Calu3 (cell line): ENCODE measurements at places on chromosomes 4 and X.
A peak's percentile ranks its signal among the peaks of the same experiment; 100 is the strongest.

- no peaks in the 10 kb centered on the region for H3K27me3 ChIP-seq
- no peaks in the 10 kb centered on the region for H3K36me3 ChIP-seq
- DNase-seq, result no peak
- no peak overlapping the region for H3K4me3 ChIP-seq
- H3K4me1 ChIP-seq, result no peaks in the 10 kb centered on the region
Measured at GRCh38 chr4:174485025-174485424, 37.3 kb downstream of the HPGD start.

GRCh38 chr4:190014771-190015537 is 12.1 kb downstream of the FRG2 start:
- no peaks in the 10 kb centered on the region for H3K27me3 ChIP-seq
- no peak overlapping the region for H3K4me3 ChIP-seq
- no peak overlapping the region for H3K27ac ChIP-seq
- no peaks in the 10 kb centered on the region for H3K36me3 ChIP-seq
- DNase-seq, result no peak

DNA sequence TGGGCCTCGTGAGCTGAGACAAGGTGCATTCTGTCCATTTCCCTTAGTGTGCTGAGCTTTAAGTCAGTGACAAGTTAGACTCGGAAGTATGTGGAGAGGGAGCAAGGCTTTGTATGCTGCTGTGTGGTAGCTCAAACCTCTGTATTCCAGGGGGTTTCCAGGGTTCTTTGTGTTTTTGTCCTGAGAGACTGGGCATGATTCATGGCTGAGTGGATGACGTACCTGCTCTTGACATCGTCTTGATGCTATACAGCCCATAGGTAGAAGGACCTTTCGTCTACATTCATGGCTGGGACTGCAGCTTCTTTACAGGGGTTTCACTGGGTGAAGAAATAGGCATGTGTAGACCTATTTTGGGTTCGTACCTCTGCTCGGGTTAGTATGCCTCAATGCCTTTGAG is 162.7 kb upstream of the WDR1 start:
- no peak for DNase-seq
- no peak overlapping the region for H3K27ac ChIP-seq
- H3K4me3 ChIP-seq, result no peak overlapping the region
- no peaks in the 10 kb centered on the region for H3K36me3 ChIP-seq

- H3K4me1 ChIP-seq, result peaks cover 12% of the 10 kb centered on the region
- no peaks in the 10 kb centered on the region for H3K27me3 ChIP-seq
- no peaks in the 10 kb centered on the region for H3K36me3 ChIP-seq
- DNase-seq, result no peak
- H3K27ac ChIP-seq, result no peak overlapping the region
Measured at GRCh38 chr4:21801661-21802385, 146.7 kb downstream of the KCNIP4 start.

GRCh38 chr4:39846705-39847104 is 131.0 kb downstream of the PDS5A start:
- H3K27me3 ChIP-seq, result no peaks in the 10 kb centered on the region
- no peak overlapping the region for H3K4me3 ChIP-seq
- no peak overlapping the region for H3K27ac ChIP-seq
- no peaks in the 10 kb centered on the region for H3K4me1 ChIP-seq
- DNase-seq, result no peak

- peaks cover 42% of the 10 kb centered on the region for H3K36me3 ChIP-seq
- no peak for DNase-seq
- no peak overlapping the region for H3K27ac ChIP-seq
- no peaks in the 10 kb centered on the region for H3K4me1 ChIP-seq
- peaks cover 14% of the 10 kb centered on the region for H3K27me3 ChIP-seq
Measured at GRCh38 chrX:153688911-153689590, 1.3 kb downstream of the SLC6A8 start.

DNA sequence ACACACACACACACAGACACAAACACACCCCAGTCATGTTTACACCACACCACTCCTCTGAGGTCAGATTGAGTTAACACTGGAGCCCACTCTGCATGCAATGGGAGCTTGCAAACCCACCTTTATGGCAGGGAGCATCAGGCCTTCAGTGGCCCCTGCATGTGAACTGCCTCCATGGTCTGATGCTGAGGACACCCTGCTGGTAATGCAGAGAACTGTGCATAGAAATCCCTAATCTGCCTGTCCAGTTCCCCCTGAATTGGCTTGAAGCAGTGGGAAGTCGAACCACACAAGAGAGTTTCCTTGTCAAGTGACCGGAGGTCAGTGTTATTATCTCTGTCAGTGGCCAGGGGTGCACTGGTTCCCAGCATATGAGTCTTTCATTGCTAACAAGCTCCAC is 59.8 kb downstream of the ANOS1 start:
- no peak overlapping the region for H3K27ac ChIP-seq
- H3K36me3 ChIP-seq, result no peaks in the 10 kb centered on the region
- H3K4me1 ChIP-seq, result no peaks in the 10 kb centered on the region
- peaks cover 14% of the 10 kb centered on the region for H3K27me3 ChIP-seq
- no peak overlapping the region for H3K4me3 ChIP-seq
- no peak for DNase-seq

- no peak overlapping the region for H3K4me3 ChIP-seq
- no peaks in the 10 kb centered on the region for H3K36me3 ChIP-seq
- H3K27ac ChIP-seq, result no peak overlapping the region
- H3K4me1 ChIP-seq, result no peaks in the 10 kb centered on the region
Measured at GRCh38 chr4:25343671-25344070, 31.1 kb downstream of the ZCCHC4 start.

DNA sequence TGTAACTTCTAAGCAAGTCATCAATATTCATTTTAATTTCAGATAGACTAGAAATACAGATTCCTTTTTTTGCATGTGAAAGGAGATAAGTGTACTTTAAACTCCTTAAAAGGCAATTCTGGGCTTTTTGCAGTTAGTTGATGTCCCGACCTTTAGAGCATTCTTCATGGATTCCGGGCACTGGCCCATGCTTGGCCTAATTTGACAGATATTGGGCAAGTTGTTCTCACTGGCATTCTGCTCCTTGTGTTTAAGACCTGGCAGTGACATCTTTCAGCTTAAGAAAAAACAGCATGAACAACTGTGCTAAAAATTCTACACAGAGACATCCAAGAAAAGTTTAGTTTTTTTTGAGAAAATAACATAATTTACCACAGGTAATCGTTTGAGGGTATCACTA is 1037.2 kb downstream of the PCDH18 start:
- H3K27me3 ChIP-seq, result no peaks in the 10 kb centered on the region
- no peaks in the 10 kb centered on the region for H3K36me3 ChIP-seq
- H3K4me3 ChIP-seq, result no peak overlapping the region
- DNase-seq, result no peak
- H3K4me1 ChIP-seq, result no peaks in the 10 kb centered on the region
- H3K27ac ChIP-seq, result no peak overlapping the region

DNA sequence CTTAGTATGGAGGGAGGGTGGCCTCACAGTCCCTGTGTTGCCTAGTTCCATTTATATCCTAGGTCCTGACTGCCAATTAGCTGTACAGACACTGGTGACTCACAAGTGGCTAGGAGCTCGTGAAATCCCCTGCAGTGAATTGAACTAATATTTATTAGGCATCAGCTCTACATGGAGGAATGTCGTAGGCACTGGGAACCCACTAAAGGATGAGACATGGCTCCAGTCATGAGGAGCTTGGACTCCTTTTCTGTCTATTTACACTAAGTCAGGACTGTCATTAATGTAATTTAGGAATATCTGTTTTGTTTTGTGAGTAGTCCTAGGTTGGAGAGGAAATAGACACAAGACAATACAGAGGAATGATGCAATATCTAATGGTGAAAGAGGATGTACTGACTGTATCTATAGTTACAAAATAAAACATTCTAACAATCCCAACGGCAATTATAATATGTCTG is 67.7 kb downstream of the MID1IP1 start:
- no peak overlapping the region for H3K4me3 ChIP-seq
- peaks cover 41% of the 10 kb centered on the region for H3K4me1 ChIP-seq
- peak; percentile 3 for DNase-seq
- no peak overlapping the region for H3K27ac ChIP-seq
- no peaks in the 10 kb centered on the region for H3K27me3 ChIP-seq

DNA sequence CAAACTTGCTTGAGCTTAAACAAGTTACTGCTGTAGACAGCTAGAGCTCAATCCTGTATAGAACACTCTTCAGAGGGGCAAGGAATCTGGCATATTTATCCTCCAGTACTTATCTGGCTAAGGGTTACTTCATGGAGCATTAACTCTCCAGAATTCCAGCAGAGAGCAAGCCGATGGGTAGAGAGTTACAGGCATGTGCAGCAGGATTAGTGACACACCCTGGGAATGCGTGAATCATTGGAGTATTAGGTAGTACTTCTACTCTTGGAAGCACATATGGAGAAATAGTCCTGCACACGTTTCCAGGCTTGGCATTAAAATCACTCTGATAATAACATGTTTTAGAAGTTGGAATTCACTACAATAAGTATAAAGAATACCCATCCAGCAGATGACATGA is 35.4 kb downstream of the GRXCR1 start:
- H3K4me3 ChIP-seq, result no peak overlapping the region
- no peaks in the 10 kb centered on the region for H3K27me3 ChIP-seq
- DNase-seq, result no peak
- no peak overlapping the region for H3K27ac ChIP-seq

- no peaks in the 10 kb centered on the region for H3K36me3 ChIP-seq
- H3K4me1 ChIP-seq, result no peaks in the 10 kb centered on the region
- H3K4me3 ChIP-seq, result no peak overlapping the region
- H3K27me3 ChIP-seq, result peaks cover 13% of the 10 kb centered on the region
- no peak for DNase-seq
- no peak overlapping the region for H3K27ac ChIP-seq
Measured at GRCh38 chr4:52780206-52780605, 29.0 kb upstream of the ERVMER34-1 start.

GRCh38 chr4:21806991-21807390 is 141.6 kb downstream of the KCNIP4 start:
- H3K4me3 ChIP-seq, result no peak overlapping the region
- DNase-seq, result no peak
- no peak overlapping the region for H3K27ac ChIP-seq
- H3K36me3 ChIP-seq, result no peaks in the 10 kb centered on the region
- H3K4me1 ChIP-seq, result peaks cover 19% of the 10 kb centered on the region

DNA sequence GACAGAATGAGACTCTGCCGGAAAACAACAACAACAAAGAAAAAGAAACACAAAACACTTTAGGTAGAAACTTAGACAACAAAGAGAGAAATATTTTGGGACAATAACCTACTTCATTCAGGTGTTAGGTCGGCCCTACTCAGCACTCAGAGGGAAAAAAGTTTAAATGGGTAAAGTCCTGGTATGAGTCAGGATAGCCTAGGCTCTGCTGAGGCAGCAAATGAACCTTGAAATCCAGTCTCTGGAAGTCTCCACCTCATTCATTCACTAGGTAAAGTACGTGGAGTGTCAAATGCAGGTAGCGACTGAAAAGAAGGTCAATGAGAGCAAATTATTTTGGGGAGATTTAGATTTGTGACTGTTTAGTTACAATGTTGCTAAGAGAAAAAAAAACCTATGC is 127.4 kb downstream of the FHDC1 start:
- H3K27ac ChIP-seq, result no peak overlapping the region
- H3K4me3 ChIP-seq, result no peak overlapping the region
- no peak for DNase-seq
- peaks cover 9% of the 10 kb centered on the region for H3K4me1 ChIP-seq
- H3K36me3 ChIP-seq, result no peaks in the 10 kb centered on the region

GRCh38 chr4:1234309-1234695 is 14.6 kb downstream of the CTBP1 start:
- DNase-seq, result no peak
- H3K27me3 ChIP-seq, result no peaks in the 10 kb centered on the region

- no peaks in the 10 kb centered on the region for H3K36me3 ChIP-seq
- no peak overlapping the region for H3K27ac ChIP-seq
- no peaks in the 10 kb centered on the region for H3K27me3 ChIP-seq
- H3K4me1 ChIP-seq, result no peaks in the 10 kb centered on the region
Measured at GRCh38 chrX:128294198-128294597, 242.0 kb upstream of the ACTRT1 start.

DNA sequence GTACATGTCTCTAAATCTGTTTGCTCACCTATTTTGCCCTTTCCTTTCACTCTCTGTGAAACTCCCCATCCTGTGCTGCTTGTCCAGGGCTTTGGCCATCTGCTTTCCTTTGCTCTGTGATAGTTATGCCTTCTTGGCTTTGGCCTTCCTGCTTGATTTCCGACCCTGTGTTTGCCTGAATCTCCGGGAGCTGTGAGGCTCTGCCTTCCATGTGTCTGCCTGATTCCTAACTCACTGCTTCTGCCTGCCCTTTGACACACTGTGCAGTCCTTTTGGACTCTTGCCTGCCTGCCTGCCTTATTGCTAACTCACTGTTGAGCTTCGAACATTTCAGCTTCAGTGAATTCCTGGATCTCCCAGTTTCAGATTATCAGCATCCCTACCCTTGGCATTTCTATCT is 143.1 kb downstream of the C4orf33 start:
- H3K4me1 ChIP-seq, result peaks cover 11% of the 10 kb centered on the region
- H3K27me3 ChIP-seq, result no peaks in the 10 kb centered on the region
- H3K4me3 ChIP-seq, result no peak overlapping the region
- DNase-seq, result no peak
- H3K36me3 ChIP-seq, result no peaks in the 10 kb centered on the region

- no peaks in the 10 kb centered on the region for H3K27me3 ChIP-seq
- H3K4me1 ChIP-seq, result no peaks in the 10 kb centered on the region
- H3K27ac ChIP-seq, result no peak overlapping the region
- no peak overlapping the region for H3K4me3 ChIP-seq
Measured at GRCh38 chr4:175927121-175927520, 115.1 kb upstream of the GPM6A start.

DNA sequence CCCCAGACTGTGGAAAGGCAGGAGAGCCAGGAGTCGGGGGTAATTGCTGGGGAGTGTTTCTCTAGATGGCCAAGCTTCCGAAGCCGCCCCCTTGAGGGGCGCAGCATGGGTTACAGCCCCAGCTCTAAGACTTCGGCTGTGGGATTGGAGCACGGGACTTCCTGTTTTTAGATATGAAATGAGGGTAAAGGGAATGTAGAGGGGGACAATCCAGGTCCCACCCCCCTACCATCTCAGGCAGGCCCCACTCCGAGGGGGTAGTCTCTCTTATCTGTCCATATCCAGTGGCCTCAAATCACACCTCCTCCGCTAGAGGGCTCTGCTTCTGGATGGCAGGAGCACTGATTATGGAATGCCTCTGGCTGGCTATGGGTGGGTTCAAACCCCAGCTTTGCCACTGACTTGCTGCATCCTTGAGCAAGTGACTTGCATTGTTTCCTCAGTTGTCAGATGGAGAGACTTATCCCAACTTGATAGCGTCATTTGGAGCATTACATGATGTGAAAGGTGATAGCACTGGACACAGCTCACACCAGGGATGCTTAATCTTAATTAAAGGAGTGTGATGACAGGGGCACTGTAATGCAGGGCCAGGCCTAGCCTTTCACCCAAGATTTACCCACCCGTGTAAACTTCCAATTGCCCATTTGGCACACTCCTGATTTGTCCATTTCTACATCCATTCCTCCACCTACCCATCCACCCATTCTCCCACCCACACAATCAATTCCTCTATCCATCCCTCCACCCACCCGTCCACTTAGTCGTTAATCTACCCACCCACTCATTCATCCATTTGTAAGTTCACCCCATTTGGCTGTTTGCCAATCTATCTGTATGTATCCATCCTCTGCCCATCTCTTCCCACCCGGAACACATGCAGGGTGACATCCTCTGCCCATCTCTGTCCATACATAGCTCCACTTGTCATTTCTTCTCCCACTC is 848 bp upstream of the KCND1 start:
- H3K27ac ChIP-seq, result peak overlapping the region; percentile 0
- H3K4me1 ChIP-seq, result peaks cover 16% of the 10 kb centered on the region
- DNase-seq, result peak; percentile 51
- peaks cover 45% of the 10 kb centered on the region for H3K36me3 ChIP-seq
- H3K27me3 ChIP-seq, result no peaks in the 10 kb centered on the region

- no peak overlapping the region for H3K27ac ChIP-seq
- DNase-seq, result no peak
- peaks cover 7% of the 10 kb centered on the region for H3K4me1 ChIP-seq
- no peaks in the 10 kb centered on the region for H3K36me3 ChIP-seq
- no peak overlapping the region for H3K4me3 ChIP-seq
Measured at GRCh38 chrX:115553171-115553570, 7.8 kb upstream of the PLS3 start.
